Stimulated activated CD8-positive, alpha-beta memory T cell treated with anti-CD3 and anti-CD28 coated beads, Interleukin-4, amount 100 ng/mL, for 4 hours (primary cell): ENCODE measurements at places on chromosomes 6 and 20.

DNA sequence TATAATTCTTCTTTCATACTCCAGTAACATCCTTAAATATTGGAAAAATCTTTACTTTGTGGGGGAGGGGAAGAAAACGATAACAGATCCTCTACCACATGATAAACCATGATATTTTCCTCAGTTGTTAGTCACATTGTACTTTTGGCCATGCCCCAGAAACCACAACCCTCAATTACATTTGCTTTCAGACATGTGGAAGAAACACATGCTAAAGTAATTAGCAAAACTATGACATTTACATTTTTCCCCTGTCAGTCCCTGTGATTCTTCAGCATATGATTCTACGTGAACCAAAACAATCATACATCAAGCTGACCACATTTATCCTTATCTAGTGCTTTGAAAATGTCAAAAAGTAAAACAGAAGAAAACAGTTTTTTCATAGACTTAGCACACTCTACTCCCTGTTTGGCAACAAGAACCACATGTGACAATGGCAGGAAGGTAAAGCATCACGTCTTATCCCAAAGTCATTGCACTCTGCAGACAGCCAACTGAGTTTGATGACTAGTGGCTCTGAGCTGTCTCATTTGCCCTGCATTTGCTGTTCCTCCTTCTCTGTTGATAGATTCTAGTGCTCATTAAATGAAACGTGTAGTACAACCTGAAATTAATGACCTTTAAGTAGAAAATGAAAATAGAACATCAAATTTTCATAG lies 505.8 kb upstream of the MARCKS start:
- DNase-seq = no peak

GRCh38 chr6:157756708-157757429 lies 66.2 kb upstream of the SNX9 start:
- DNase-seq = peak; percentile 52

DNA sequence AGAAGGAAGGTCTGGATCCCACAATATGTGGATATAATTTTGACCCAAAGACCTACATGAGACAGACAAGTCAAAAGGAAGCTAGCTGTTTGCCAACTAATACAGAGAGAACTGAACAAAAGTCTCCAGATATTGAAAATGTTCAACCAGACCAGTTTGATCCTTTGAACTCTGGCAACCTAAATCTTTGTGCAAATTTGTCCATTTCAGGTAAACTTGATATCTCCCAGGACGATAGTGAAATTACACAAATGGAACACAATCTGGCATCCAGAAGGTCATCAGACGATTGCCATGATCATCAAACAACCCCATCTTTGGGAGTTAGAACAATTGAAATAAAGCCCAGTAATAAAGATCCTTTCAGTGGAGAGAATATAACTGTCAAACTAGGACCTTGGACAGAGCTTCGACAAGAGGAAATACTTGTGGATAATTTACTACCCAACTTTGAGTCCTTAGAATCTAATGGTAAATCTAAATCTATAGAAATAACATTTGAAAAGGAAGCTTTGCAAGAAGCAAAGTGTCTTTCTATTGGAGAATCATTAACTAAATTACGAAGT lies 41.9 kb upstream of the SDHAF4 start:
- DNase-seq = no peak

DNA sequence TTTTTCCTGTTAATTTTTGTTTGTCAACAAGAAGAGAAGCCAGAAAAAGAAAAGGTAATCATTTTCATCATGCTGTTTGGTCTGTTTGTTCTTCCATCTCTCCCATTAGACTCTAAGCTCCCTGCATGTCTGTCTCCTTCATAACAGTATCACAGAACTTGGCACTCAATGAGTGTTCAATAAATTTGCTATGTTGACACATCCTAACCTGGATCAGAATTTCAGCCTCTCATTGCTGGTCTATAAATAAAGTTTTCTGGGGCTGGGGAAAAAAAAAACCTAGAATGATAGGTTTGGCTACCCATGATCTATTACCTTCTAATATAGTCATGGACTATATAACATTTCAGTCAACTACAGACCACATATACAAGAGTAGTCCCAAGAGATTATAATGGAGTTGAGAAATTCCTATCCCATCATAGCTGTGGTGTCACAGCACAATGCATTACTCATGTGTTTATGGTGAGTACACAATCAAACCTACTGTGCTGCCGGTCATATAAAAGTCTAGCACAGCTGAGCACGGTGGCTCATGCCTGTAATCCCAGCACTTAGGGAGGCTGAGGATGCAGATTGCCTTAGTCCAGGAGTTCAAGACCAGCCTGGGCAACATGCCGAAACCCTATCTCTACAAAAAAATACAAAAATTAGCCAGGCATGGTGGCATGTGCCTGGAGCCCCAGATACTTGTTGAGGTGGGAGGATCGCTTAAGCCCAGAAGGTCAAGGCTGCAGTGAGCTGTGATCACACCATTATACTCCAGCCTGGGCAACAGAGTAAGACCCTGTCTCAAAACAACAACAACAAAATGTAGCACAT lies 5.9 kb downstream of the NUDT3 start:
- DNase-seq = no peak

GRCh38 chr6:87430499-87430898 lies 22.7 kb downstream of the CFAP206 start:
- no peak for DNase-seq

DNA sequence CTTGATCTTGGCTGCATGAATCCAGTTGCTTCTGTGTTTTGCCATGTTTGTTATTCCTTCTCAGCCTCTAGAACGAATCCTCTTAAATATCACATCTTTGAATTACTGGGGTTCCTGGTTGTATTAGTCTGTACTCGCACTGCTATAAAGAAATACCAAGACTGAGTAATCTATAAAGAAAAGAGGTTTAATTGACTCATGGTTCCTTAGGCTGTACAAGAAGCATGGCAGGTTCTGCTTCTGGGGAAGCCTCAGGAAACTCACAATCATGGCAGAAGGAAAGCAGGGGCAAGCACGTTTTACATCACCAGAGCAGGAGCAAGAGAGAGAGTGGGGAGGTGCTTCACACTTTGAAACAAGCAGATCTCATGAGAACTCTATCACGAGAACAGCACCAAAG lies 18.0 kb upstream of the BFSP1 start:
- DNase-seq = no peak

DNA sequence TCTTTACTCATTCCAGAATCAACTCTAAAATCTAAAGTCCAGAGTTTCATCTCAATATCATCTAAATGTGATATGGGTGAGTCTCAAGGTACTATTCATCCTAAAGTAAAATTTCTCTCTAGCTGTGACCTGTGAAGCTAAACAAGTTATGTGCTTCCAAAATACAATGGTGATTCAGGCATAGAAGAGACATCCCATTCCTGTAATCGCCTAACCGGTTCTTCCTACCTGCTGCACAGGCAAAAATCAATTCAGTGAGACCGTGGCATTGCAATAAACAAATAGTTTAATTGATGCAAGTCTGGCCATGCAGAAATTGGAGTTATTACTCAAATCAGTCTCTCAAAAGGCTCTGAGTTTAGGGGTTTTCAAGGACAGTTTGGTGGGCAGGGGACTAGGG lies 232.8 kb downstream of the UBE3D start:
- DNase-seq = no peak

- DNase-seq = no peak
These were observed 109.8 kb downstream of the SYCP2 start for GRCh38 chr20:59823491-59824259.

GRCh38 chr6:123276546-123276980 lies 280.5 kb downstream of the CLVS2 start:
- no peak for DNase-seq

- no peak for DNase-seq
These were observed 104.8 kb downstream of the CDH26 start for GRCh38 chr20:60063048-60063451.

DNA sequence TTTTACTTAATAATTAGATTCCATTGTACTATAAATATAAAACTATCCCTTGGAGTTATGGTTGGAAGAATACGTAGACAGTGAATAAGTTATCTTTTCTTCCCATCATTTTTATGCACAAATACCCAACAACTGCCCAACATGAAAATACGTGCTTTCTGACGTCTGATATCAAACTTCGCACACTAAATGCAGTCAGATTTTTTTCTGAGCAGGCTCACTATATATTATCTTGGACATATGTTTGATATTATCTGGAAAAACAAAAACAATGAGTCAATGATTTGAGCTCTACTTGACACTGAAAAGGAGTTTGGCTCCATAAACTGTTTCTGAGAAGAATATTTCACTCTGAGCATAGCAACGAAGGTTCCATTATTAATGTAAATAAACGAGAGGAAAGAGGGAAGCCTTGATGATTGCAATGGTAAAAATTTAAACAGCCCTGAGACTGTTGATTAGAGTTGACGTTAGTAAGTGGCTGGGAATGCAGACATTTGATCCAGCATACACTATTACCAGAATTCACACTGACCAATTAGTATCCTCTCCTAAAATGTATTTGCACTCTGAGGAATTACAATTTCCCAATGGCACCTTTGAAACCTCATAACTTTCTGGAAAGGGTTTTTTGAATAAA lies 1090.0 kb downstream of the EPHA7 start:
- no peak for DNase-seq

DNA sequence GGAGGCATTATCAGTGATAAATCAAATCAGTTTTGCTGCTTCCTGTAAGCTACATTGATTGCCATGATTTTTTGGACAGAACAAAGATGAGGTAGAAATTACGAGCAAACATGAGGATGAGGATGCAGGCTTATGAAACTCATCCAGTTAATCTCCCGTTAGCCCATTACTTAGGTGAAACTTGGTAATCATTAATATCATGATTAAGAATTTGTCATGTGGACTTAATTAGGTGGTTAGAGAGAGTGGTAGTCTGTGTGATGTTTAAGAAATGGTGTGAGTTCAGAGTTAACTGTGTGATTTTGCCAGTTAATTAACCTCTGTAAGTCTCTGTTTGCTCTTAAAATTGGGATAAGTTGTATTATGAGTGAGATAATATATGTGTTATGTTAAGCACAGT lies 62.0 kb downstream of the TSPYL4 start:
- no peak for DNase-seq

- DNase-seq = no peak
These were observed 2.4 kb downstream of the SLC22A23 start for GRCh38 chr6:3454273-3455010.

- DNase-seq = no peak
These were observed 253.6 kb upstream of the RAB32 start for GRCh38 chr6:146289816-146290588.

DNA sequence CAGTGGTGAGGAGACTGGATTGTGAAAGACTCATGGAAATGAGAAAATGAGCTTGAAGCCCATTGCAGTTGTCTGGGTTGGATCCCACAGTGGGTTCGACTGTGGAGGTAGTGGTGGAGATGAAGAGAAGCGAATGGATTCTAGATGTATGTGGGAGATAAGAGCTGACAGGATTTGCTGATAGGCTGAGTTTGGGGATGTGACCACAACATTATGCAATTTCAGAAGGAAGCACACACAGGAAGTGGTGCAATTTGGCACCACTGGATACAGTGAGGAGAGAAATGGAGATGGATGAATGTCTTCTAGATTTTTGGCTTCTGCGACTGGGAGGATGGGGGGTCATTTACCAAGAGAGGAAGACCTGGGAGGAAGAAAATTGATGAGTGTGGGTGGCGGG lies 64.4 kb upstream of the MAFB start:
- no peak for DNase-seq

DNA sequence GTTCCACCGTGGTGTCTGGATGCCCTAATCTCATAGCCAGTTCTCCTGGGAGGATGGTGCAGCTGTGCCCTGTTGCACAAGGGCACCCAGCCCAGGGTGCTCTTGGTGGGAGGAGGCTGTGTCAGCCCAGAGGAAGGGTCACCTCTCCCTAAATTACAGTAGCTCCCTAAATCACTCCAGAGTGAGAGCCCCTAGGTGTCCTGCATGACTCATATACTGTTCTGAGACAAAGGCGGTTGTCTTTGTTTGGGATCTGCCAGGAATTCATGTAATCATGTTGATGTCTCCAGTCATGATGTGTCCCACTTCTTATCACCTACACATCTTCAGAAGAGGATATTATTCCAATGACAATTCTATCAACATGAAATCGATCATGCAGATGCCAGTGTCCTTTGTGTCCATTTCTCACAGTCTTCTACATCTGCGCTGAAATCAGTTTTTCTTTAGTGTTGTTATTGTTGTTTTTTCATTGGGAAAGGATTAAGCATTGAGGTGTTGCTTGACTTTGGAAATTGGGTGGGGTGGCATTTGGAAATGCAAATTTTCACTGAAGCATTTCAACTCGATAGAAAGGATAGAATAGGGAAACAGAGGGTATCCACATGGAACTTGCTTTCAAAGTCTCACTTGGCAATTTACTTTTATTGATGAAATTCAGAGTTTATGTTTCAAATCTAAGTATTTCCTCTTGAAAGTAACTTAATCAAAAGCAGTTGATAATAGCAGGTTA lies 19.5 kb downstream of the PERP start:
- no peak for DNase-seq

DNA sequence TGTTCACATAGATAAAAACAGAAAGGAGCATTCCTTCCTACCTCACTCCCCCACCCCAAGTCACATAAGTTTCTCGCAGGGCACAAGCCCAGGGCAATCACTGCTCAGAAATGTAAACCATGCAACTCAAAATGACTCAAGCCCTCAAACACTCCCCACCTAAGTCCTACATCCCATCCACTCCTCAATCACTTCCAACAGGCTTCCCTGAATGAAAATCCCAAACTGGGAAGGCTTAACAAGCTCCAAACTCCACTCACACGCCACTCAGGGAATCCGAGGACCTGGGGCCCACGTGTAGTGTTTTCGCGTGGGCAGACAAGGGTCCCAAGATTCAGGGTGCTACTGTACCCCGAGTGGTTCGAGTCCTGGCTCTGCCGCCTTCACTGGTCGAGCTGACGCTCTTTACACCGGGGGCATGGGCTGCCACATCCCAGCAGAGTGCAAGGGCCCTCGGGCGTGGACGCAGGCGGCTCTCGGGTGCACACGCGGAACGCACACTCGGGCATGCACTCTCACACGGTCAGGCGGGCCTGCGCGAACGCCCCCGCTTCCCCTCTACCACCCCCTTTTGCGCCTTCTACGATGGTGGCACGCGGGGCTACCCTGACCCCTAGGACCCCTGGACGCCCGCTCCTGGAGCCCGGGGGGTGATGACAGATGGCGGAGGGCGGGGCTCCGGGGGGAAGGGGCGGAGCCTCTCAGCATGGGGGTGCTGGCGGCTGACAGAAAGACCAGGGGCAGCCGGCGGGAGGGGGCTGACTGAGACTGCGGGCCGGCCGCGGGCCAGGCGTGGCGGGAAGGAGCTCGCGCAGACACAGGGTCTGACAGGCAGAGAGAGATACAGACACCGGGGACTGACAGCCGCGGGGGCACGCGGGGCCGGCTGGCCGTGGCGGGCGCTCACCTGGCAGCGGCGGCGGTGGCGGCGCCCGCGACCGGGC lies 657 bp downstream of the ZHX3 start:
- DNase-seq = peak; percentile 67

- no peak for DNase-seq
These were observed 306.6 kb upstream of the EXOC2 start for GRCh38 chr6:999552-999951.

- no peak for DNase-seq
These were observed 44.1 kb upstream of the TOP1 start for GRCh38 chr20:40984496-40984895.
